Astrocyte of the spinal cord (primary cell): ENCODE measurements at places on chromosomes 6 and 20.

DNA sequence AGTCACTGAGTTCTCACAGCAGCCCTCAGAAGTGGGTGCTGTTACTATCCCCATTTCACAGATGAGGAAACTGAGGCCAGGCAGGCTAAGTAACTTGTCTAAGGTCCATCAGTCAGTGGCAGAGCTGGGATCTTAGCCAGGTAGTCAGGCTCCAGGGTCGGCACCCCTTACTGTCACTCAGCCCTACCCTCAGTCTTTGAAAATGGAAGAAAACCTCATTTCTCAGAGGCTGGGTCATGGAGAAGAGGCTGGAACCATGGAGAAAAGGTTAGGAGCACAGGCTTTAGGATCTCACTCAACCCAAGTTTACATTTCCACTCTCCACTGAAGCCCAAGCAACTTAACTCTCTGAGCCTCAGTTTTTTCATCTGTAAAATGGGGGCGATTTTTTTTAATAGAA, 116.2 kb upstream of the SIRPG start:
- DNase-seq = no peak

DNA sequence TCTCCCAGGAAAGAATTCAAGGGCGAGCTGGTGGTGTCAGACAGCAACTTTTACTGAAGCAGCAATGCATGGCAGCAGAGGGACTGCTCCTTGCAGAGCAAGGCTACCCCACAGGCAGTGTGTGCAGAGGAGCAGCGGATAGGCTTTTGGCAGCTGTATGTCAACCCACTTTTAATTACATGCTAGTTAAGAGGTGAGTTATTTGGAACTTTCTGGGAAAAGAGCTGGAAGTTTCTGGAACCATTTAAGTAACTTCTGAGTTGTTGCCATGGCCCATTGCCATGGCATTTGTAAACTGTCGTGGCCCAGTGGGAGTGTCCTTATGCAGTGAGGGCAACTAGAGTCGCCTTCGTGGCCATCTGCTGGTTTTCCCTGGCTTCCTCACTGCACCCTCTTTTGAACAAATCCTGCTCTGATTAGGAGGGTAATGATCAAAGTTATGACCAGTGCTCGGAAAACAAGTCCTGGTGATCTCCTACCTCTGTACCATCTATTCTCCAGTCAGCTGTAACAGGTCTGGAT, 34.0 kb downstream of the BPIFB4 start:
- DNase-seq = no peak

- no peak for DNase-seq
Measured at GRCh38 chr20:60131375-60131774, 173.2 kb downstream of the CDH26 start.

DNA sequence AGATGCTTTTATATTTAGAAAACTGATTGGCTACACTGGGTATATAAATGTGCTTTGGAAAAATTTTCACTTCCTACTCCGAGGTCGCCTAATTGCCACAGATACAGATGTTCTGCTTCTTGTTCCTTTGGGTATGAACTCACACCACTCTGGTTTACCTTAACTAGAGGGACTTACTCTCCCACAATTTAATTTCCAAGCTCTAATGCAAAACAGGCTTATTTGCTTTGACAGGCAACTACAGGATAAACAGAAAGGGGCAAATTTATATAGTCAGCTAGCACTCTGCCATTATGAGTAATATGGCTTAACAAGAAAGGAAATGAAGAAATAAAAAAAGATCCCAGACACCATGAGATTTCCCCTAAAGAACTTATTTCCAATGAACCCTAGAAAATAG, 156.9 kb upstream of the ZFP64 start:
- no peak for DNase-seq

GRCh38 chr6:6760002-6760401, 171.5 kb downstream of the LY86 start:
- DNase-seq = no peak

DNA sequence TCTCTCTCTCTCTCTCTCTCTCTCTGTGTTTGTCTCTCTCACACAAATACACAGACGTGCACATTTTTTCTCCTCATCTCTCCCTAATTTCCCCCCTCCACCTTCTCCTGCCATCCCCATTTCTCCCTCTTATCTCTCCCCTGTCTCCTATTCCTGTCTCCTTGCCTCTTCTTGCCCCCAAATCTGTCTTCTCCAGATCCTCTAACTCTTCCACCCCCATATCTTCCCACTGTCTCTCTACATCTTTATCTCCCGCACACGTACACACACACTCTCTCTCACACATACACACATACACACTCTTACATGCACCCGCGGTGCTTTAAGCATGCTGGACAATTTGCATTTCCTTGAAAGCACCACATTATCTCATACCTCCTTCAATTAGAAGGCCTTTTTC, 15.9 kb downstream of the KIZ start:
- no peak for DNase-seq

DNA sequence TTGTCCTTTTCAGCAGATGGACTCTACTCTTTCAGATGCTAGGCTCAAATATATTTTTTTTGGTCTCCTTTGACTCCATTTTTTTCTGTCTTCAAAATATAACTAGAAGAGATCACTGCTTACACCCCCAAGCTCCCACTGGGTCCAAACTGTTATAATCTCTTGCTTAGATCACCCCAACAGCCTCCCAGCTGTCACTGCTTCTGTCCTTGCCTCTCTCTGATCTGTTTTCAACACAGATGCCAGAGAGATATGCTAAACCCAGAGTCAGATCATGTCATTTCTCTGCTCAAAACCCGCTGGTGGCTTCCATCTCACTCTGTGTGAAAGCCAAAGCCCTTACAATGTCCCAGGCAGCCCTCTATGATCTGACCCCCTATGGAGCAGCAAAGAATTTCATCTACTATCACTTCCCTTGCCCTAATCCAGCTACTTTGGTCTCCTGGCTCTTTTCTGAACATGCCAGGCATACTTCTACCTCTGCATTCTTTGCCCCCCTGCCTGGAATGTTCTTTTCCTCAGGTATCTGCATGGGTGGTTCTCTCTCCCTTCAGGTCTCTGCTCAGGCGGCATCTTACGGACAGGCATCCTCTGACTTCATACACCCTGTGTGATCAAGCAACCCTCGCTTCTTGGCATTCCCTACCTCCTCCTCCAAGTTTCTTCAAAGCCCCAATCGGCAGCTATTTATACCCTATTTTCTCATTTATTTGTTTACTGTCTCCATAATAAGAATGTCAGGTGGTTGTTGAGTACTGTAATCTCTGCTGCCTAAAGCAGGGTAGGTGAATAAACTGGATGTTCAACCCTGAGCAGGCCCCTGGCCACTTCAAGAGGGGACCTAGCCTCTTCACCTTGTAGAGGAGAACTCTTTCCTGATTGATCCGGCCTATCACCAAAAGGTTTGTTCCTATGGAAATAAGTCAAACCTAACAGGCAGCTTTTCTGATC, 43.6 kb upstream of the SLC4A11 start:
- no peak for DNase-seq

- DNase-seq = no peak
Measured at GRCh38 chr6:29655658-29656057, 1.2 kb upstream of the MOG start.

DNA sequence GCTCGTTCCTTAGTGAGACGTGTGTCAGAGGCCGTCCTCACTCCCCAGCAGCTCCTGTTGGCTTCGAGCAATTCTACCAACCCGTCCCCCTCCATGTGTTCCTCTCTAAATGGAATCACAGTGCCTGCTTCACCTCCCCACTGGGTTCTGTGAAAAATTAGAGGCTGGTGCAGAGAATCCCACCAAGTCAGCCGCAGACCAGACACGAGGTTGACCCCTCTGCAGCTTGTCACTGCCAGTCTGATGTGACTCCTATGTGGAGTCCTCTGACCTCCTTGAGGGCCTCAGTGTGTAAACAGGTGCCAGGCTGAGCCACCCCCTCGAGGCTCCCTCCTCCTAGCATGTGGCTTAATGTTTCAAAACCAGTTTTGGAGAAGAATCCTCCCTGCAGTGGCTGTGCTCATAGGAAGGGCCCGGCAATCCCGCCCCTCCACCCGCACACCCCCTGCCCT, 12.6 kb upstream of the IRF4 start:
- no peak for DNase-seq

DNA sequence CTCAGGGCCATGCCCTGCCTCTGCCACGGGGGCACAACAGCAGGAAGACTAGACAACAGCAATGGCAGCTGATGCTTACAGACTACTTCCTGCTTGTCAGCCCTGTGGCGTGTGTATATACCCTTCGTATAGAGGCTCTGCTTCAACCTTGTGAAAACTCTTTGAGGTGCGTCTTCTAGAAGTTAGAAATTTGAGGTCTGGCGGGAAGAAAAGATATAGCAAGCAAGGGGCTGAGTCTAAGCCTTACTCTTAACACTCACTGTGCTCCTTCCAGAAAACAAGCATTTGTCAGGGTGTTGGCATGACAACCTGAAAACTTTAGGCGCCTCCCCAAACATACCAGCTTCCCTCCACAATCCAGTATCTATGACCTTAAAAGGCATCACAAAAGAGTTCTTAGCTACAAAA, 33.3 kb downstream of the JPH2 start:
- DNase-seq = peak; percentile 18

- DNase-seq = no peak
Measured at GRCh38 chr6:101879782-101880181, 486.3 kb downstream of the GRIK2 start.
